ENCODE measurements at places on chromosomes 4 and X. TPM values are rescaled to one million over a fixed set of nuclear protein-coding genes. Genes with fewer than 3 reads are reported as not detected.

- no peak for DNase-seq
Observed at GRCh38 chr4:116015062-116015461, 901.6 kb upstream of the NDST4 start.

GRCh38 chrX:11768039-11768438 lies 10.0 kb downstream of the MSL3 start:
- DNase-seq = no peak

DNA sequence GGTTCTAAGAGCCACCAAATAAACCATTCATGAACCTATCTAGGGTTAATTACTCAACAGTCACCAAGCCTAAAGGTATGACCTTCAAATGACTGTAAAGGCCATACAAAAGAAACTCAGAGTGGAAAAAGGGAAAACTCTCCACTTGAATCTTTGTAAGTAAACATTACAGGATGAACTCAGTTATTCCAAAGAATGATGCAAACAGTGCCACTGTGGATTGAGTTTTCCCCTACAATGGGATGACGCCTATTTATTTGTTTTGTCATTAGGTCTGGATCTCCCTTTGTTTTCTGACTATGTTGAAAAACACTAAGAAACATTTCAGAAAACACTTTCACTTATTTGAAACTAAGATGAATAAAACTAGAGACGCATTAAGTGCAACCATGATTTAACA lies 12.7 kb downstream of the NUDT6 start:
- DNase-seq = no peak

DNA sequence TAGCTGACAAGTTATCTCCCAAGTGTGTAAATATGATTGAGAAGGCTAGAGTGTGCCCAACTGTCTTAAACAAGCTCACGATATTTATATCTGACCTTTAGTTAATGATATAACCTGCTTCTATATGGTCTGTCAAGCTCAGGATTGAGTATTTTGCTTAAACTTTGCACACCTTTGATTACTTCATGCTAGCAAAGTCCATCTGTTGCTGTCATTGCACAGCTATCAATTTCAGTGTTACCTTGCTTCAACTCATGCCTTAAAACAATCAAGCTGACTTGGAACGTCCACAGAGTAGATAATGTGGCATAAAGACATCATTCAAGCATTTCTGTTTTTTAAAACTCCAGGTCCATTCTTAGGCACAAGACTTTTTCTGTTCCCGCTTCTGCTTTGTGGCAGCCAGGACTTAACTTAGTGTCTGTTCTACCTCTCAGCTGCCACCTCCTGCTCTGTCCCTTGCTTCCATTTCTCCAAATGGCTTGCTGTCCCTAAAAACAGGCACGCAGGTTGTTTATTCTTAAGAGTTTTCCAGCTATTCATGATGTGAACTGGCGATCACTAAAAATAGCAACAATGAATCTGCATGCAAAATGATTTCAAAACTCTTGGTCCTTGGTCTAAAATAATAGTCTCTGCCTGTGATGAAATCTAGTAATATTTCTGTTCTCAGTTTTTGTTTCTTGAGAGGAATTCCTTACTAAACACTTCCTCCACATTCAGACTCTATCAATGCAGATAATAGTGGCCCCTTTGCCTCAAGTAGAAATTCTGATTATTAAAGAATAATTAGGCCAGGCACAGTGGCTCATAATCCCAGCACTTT lies 16.3 kb upstream of the NEIL3 start:
- DNase-seq = no peak

Gene SMIM10L2A
- 2.6 TPM for total RNA-seq

DNA sequence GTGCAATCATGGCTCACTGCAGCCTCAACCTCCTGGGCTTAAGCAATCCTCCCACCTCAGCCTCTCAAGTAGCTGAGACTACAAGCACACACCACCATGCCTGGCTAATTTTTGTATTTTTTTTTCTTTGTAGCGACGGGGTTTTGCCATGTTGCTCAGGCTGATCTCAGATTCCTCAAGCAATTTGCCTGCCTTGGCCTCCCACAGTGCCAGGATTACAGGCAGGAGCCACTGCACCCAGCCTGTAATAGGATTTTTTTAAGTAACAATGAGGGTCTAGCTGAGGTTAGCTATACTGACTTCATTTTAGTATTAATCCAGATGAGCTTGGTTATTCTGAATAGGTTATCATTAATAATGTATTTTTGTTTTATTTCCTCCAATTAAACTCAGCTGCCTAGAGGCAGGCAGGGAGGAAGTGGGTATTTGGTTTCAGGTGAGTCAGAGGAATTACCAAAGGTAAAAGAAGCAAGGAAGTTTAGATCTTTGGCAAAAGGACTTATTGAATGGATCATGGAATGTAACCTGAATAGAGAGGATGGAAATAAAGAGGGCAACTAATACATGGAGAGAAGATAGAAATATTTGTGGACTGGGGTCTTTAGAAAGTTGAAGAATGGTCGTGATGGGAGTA lies 1023.3 kb upstream of the TENM3 start:
- no peak for DNase-seq

All from type B pancreatic cell (in vitro differentiated cells).